Non-pigmented ciliary epithelial cell (primary cell): ENCODE measurements at places on chromosomes 16 and 17.

DNA sequence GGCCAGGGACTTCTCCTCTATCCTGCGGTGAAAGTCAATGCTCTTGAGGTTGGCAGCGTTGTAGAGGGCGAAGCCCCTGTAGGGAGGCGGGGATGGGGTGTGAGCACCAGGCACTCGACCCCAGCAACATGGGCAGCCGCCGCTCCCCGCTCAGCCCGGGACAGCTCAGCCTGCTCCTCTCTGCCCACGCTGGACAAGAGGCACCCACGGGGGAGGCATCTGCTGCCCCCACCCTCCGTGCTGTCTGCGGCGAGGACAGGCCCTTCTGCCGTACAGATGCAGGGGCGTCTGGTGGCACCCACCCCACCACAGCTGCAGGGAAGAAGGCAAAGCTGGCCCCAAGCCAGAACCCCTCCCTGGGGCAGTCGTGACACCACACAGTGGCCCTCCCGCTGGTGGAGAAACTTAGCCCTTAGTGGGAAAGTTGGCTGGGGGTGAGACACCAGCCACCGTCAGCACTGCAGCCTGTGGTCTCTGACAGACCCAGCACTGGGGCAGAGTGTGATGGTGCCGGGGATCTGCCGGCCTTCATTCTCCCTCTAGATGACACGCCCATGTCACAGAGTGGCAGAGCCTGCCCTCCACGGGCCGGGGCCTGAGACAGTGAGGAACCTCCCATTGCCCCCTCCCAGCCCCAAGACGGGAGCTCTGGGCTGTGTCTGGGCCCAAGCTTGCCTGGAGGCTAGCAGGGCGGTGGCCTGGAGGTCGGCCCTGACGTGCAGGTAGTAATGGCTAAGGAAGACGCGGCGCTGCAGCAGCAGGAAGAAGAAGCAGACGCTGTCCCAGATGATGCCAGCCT is 19.5 kb downstream of the CTU2 start:
- no peak for DNase-seq

DNA sequence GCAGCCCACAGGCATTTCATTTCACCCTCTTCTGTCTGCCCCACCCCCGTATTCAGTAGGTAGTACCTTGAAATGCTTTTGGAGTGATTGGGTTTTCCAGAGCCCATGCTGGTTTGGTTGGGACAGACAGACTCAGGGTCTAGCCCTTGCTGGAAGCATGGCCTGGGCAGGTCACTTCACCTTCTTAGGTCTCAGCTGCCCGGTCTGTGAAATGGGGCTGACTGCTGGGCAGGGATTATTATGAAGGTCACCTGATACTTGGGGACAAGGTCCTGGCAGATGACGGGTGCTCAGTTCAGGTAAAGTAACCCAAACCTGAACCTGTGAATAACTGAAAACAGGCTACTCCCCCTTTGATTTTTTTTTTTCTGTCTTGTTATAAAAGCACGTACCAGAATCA is 116.0 kb downstream of the CLEC16A start:
- DNase-seq, result no peak

- DNase-seq, result no peak
These were observed 245.2 kb downstream of the SEC14L1 start for GRCh38 chr17:77385750-77386501.

DNA sequence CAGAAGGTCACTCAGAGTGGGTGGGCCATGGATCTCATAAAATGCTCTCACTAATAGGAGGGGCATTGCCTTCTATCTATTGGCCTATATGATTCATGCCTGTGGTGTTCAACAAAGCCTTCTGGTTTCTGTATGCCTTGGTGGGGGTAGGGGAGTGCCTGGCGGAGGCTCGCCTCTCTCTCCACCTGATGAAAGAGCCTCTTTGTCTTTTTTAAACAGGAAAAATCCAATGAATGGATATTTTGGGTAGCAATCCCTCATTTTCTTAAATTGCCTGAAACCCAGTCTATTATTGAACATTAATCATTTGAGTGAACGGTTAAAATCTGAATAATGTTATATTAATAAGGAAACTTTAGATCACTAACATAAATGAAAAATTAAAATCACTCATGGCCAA is 90.6 kb downstream of the TOX3 start:
- DNase-seq, result no peak

DNA sequence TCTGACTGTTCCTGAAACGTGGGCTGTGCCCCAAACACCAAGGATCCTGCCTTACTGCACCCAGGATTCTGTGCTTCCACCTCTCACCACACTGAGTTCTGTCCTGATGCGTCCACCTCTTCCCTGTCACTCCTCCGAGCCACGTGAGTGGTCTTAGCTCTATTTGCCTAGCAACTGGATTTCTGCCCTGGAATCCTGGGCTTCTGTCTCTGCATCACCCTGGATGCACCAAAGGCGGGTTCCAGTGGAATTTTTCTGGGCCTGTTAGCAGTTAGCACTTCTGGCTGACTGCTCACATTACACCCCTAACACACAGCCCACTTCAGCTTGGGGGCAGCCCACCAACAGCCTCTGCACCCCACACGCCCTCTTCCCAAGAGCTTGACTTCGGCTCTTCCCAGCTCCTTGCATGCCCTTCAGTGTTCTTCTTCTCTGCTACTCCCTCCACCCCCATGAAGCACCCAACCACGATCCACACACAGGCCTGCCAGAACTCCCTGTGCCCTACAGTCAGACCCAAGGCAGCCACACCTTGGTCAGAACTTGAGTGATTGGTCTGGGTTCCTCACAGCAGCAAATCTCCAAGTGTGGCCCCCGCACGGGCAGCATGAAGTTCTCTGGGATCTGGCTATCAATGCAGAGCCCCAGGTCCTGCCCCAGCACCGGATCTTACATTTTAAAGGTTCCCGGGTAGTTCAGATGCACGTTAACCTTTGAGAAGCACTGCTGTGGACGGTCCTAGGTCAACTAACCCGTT is 129.8 kb upstream of the RCVRN start:
- DNase-seq, result no peak

DNA sequence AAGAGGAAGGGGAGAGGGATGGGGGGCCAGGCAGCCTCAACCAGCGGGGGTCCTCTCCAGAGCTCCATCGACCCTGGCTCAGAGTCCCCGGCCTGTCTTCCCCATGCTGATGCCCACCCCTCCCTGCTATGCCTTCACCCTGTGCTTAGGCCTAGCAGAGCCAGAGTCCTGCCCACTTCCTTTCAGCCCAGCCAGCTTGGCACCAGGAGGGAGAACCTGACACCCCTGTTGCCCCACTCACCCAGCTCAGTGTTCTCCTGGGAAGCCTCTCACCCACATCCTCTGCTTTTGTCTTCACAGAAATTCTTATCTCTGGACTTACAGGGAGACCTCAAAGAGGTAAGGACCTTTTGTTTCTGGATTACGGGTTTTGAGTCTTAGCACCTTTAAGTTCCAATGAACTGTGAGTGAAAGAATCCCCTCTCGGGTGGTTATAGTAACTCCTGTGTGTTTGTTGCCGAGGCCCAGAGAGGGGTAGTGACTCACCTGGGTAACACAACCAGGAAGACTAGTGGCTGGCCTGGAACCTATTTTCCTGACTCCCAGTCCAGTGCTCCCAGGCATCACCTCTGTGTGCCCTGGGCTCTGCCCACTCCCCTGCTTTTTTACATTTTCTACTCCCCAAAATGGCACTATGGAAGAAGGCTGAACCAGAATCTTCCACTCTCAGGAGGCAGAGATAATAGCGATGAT is 53.3 kb downstream of the CES1 start:
- no peak for DNase-seq

GRCh38 chr17:7685533-7686221 is 1.6 kb downstream of the TP53 start:
- DNase-seq, result peak; percentile 68

GRCh38 chr16:31301708-31302400 is 42.1 kb downstream of the ITGAM start:
- no peak for DNase-seq

- no peak for DNase-seq
These were observed 22.3 kb downstream of the BAIAP2 start for GRCh38 chr17:81057079-81057730.

GRCh38 chr17:55794725-55795482 is 44.1 kb downstream of the PCTP start:
- DNase-seq, result no peak
